NK-92 treated with Interleukin-12 subunit alpha and Interleukin-12 subunit beta, amount 100 ng/mL, for 24 hours (cell line): ENCODE measurements at places on chromosomes 1 and 21.

GRCh38 chr1:210385228-210385627 lies 56.5 kb downstream of the HHAT start:
- DNase-seq = no peak

DNA sequence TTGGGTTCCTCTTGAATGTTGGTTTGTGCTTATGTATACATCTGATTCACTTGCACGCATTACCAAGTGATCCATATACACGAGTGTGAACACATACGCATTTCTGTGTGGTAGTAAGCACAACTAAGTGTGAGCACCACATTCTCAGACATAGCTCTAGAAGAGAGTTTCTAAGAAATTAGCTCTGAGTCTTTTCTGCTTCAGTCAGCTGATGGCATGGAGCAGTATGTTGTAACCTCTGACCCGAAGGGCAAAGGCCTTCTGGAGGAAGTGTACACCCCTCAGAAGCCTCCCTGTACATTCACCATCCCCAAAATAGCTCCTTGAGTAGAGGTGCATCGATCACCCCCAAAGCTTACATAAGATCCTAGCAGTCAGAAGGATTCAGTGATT lies 183.7 kb downstream of the KIF26B start:
- DNase-seq = no peak

DNA sequence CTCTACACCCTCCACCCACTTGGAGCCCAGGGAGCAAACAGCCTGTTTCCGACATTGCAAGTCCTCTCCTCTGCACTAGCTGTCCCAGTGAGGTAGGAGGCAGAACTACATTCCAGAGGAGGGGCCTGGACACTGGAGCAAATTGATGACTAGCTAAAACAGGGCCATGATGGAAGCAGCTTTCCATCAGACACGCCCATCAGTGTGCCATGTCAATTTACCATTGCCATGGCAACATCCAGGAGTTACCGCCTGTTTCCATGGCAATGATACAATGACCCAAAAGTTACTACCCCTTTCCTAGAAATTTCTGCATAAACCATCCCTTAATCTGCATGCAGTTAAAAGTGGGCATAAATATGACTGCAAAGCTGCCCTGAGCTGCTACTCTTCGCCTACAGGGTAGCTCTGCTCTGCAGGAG lies 647.1 kb downstream of the PTPRU start:
- no peak for DNase-seq

GRCh38 chr1:111882559-111882958 lies 106.9 kb downstream of the KCND3 start:
- no peak for DNase-seq

DNA sequence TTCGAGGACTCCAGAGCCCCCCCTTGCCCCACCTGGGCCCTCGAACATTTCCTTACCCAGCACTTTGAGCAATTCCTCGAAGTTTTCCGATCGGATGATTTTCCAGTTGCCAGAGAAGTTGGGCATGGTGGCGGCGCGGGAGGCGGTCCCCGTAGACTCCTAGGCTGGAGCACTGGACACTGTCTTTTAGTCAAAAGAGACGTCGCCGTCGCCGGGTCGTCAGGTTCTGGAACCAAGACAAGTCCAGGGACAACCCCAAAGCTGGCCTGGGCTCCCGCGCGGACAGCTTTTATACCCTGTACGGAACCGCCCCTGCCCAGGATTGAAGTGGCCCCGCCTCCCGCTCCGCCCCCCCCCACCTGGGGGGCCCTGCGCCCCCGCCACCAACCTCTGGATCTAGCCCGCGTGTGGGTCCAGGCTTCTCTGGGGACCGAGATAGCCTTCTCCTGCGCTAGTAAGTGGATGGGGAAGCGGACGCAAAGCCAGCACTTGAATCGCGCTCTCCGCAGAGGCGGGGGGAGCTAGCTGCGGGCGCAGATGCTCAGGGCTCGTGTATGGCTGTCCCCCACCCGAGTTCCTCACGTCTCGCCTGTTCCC lies at the start of gene CRABP2:
TSS of gene CRABP2 (minus strand) at position 263 of the 597 bp plus-strand sequence. CDS start at position 126, 137 bp downstream.
- no peak for DNase-seq

GRCh38 chr1:201538612-201539551 lies at the start of gene NAV1:
TSS of gene NAV1 (plus strand) at chr1:201539127. CDS start at chr1:201622885, 83,758 bp downstream.
- DNase-seq = no peak

GRCh38 chr1:64687725-64688327 lies 57.0 kb upstream of the RAVER2 start:
- DNase-seq = no peak

GRCh38 chr1:214496126-214496525 lies 55.3 kb downstream of the PTPN14 start:
- no peak for DNase-seq

- DNase-seq = no peak
Observed at GRCh38 chr1:87629673-87630072, 301.0 kb downstream of the LMO4 start.

GRCh38 chr21:33847588-33848248 lies 67.9 kb downstream of the ATP5PO start:
- DNase-seq = no peak

GRCh38 chr1:221397141-221397540 lies 344.7 kb downstream of the DUSP10 start:
- no peak for DNase-seq

- no peak for DNase-seq
Observed at GRCh38 chr1:100936194-100936967, 40.5 kb downstream of the SLC30A7 start.

- DNase-seq = no peak
Observed at GRCh38 chr1:41955461-41956159, 36.9 kb upstream of the HIVEP3 start.

DNA sequence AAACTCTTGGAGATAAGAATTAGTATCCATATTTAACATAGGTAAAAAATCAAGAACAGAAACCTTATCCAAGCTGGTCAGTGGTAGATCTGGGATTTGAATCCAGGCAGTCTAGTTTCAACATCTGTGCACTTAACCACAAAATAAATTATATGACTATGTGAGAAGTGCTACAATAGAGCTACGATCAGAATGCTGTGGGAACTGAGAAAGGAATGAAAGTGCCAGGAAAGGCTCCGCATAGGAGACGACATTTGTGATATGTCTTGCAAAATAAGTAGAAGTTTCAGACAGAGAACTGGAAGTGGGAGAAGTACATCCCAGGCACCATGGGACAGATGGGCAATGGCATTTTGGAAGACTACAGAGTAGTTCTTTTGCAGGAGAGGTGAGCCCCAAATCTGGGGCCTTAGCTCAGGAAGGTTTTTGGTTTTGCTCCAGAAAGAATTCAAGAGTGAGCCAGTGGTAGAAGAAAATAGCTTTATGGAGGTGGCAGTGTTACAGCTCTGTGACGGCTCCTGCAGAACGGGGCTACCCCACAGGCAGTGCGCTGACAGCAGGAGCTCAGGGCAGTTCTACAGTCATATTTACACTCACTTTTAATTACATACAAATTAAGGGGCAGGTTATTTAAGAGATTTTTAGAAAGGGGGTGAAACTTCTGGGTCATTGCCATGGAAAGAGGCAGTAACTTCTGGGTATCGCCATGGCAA lies 25.5 kb upstream of the GJA5 start:
- DNase-seq = no peak

DNA sequence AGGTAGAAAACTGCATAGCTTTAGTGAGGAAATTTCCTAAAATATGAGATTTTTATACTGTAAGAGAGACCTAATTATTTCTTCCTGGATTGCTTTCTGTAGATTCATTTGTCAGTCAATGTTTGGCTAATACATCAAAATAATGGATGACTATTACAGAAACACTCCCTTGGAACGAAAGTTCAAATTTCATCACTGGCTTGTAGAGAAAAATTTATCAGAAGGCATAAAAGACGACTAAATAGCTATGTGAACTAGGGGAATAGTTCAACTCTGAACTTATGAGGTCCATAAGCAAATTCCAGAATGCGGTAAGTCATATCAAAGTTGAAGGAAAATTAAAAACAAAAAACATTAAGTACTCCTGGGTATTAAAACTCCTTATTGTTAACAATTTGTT lies 36.0 kb downstream of the WNT2B start:
- no peak for DNase-seq

GRCh38 chr1:8477983-8478362 lies 160.1 kb downstream of the SLC45A1 start:
- no peak for DNase-seq

DNA sequence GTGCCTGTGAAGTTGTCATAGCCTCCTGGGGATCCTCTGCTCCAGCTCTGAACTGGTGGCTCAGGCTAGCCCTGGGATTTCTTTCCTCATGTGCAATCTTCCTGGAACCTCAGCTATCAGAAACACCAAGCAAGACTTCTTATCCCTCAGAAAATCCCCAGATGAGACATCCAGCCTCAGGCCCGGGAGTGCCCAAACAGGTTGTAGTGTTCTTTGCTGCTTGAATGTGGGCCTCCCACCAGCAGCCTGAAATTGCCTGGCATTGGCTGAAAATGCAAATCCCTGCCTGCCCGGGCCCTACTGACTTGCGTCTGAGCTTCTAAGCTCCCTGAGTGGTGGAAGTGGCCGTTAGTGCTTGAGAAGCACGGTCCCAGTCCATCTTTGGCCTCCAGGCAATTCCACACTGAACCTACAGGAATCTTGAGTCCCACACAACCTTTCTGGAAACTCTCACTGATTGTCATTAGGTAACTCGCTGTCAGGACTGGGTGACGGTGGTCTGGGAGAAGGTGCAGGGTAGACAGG lies 146.8 kb downstream of the ZBTB18 start:
- DNase-seq = no peak

GRCh38 chr1:22850681-22851080 lies 122.0 kb downstream of the LACTBL1 start:
- DNase-seq = no peak

DNA sequence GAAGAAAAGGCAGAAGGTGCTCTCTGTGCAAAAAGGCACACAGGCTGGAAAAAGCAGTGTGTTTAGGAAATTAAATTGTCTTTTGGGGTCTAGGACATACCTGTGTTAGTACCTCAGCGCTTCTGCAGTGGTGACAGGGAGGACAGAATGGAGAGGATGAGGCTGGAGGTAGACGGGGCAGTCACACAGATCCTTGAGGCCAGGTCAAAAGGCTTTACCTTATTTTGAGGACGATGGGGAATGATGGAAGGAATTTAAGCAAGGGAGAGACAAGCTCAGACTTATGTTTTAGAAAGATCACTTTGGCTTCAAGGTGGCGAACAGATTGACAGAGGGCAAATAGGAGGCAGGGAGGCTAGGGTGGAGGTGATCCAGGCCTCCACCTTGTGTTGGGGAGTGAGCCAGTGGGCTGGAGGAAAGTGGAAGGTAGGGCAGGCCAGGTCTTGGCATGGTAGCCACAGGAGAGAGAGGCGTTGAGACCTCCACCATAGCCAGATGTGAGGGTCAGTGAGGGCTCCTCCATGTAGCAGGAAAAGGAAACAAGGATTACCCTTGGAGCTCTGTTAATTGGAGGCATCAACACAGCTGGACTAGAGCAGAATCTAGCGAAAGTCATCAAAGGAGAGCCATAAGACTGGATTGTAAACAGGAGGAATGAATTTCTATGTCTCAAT lies 4.2 kb downstream of the CYP4B1 start:
- DNase-seq = no peak

DNA sequence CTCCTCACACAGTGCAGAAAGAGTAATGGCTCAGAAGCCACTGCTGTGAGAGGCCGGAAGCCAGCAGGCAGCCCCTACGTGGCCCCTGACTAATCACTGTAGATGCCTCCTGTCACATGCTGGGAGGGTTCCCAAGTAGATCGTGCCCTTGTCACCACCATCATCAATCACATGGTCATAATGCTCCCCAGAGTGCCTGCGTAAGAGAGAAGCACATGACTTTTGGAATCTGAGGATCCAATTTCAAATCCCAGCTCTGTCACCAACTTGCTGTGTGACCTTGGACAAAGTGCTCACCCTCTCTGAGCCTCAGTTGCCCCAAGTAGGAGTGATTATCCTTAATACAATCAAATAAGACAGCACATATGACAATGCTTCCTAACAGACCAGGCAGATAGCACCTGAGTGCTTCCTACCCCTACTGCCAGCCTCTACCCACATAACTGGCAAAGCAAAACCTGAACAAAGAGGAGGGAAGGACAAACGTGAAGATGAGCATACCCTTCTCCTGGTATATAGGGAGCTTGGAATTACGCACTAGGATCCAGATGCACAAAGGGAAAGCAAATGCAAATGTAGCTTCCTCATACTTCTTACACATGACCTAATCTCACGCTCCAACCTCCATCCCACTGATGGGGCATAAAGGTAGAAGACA lies 65.7 kb downstream of the SDC3 start:
- DNase-seq = no peak

- no peak for DNase-seq
Observed at GRCh38 chr1:222247811-222248310, 300.0 kb downstream of the HHIPL2 start.

DNA sequence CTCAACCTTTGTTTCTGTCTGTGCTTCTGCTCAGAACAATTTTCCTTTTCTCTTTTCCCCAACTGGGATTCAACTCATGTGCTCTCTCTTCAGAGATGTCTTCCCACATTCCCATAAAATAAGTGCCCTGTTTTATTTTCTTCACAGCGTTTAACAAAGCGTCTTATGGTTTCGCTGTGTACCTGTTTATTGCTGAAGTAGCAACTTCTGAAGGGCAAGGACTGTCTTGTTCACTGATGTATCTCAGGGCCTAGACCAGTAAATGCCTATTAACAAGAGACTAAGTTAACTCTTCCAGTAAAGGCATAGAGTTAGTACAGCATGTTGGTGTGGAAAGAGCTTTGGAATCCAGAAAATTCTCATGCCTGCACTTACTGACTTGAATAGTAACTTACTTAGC lies 42.9 kb upstream of the MPZL1 start:
- DNase-seq = no peak

GRCh38 chr1:112169517-112169916 lies 180.0 kb upstream of the KCND3 start:
- no peak for DNase-seq

GRCh38 chr1:46188295-46189030 lies 9.8 kb downstream of the POMGNT1 start:
- DNase-seq = no peak

- DNase-seq = no peak
Observed at GRCh38 chr1:97144527-97144926, 422.9 kb downstream of the PTBP2 start.

- no peak for DNase-seq
Observed at GRCh38 chr1:229059671-229060539, 211.0 kb upstream of the RAB4A start.

- no peak for DNase-seq
Observed at GRCh38 chr1:158155673-158156072, 25.0 kb upstream of the CD1D start.

DNA sequence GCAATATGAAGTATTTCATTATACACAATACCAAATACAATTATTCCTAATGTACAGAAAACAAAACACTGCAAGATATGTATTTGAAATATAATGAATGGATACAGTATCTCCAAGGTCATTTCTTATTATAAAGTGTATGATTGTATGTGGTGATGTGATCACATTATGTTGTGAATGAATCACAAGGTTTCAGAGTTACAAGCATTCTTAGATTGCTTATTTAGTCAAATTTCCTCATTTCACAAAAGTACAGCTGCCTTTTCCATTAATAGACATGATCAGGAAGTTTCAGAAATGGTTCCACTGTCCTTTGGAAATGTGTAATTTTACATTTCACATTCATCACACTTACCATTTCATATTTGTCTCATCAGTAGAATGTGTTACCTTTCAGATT lies 28.3 kb upstream of the NEK7 start:
- no peak for DNase-seq
